Endodermal cell (in vitro differentiated cells): ENCODE measurements at places on chromosomes 5 and 9.

GRCh38 chr9:119788921-119789320, 419.7 kb upstream of the BRINP1 start:
- no peaks in the 10 kb centered on the region for H3K36me3 ChIP-seq
- no peaks in the 10 kb centered on the region for H3K27me3 ChIP-seq
- no peak for DNase-seq
- H3K4me3 ChIP-seq: no peak overlapping the region
- H3K4me1 ChIP-seq: no peaks in the 10 kb centered on the region

GRCh38 chr9:113624721-113625120, 161.2 kb downstream of the RGS3 start:
- peak; percentile 34 for DNase-seq
- peaks cover 23% of the 10 kb centered on the region for H3K4me1 ChIP-seq
- H3K27ac ChIP-seq: peak overlapping the region; percentile 18
- H3K27me3 ChIP-seq: no peaks in the 10 kb centered on the region
- no peaks in the 10 kb centered on the region for H3K36me3 ChIP-seq

GRCh38 chr5:113057557-113057984, 81.0 kb downstream of the DCP2 start:
- H3K4me1 ChIP-seq: no peaks in the 10 kb centered on the region
- peak; percentile 61 for DNase-seq
- H3K27me3 ChIP-seq: no peaks in the 10 kb centered on the region

DNA sequence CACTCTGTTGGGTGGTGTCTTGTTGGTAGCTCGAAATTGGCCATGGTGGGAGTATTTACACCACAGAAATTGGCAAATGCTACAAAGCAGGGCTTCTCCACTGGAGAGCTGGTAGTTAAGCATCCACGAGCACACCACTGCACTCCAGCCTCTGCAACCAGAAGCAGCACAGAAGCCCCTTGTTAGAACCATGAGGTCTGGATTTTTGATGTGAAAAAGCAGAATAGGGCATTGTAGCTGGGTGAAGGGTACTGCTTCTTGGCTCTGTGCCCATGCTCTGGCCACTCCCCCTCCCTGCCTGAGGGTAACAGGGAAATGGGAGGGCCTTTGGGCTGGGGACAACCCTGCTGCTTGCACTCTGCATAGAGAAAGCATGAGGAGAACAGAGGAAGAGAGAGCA, 81.2 kb upstream of the UBTD2 start:
- H3K4me1 ChIP-seq: no peaks in the 10 kb centered on the region
- no peak for DNase-seq
- H3K27ac ChIP-seq: no peak overlapping the region
- no peak overlapping the region for H3K4me3 ChIP-seq
- no peaks in the 10 kb centered on the region for H3K27me3 ChIP-seq

DNA sequence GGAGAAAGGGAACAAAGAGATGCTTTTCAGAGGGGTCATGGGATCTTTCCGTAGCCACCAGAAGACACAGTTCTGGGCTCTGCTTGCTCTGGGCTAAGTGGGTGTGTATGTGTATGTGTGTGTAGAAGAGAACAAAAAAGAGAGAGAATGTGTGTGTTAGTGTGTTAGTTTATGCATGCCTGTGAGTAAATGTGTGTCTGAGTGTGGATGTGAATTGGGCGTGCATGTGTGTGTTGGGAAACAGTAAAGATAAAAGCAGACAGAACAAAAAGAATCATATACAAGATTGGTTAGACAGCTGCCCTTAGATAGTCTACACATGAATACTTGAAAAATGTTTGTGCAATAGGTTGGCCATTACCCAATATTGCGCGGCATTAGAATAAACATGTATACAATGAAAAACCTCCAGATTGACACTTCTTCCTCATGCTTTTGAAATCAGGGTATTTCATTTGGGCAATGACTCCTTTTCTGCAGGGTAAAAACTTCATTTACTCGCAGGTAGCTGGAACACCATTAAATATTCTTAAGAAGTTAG, 36.5 kb upstream of the HSPA9 start:
- no peaks in the 10 kb centered on the region for H3K36me3 ChIP-seq
- peak overlapping the region; percentile 79 for H3K27ac ChIP-seq
- no peaks in the 10 kb centered on the region for H3K4me1 ChIP-seq
- H3K27me3 ChIP-seq: no peaks in the 10 kb centered on the region
- DNase-seq: no peak

- DNase-seq: no peak
- no peaks in the 10 kb centered on the region for H3K27me3 ChIP-seq
- H3K36me3 ChIP-seq: peaks cover 32% of the 10 kb centered on the region
- H3K27ac ChIP-seq: no peak overlapping the region
Measured at GRCh38 chr9:135903358-135903656, 4.0 kb downstream of the CAMSAP1 start.

DNA sequence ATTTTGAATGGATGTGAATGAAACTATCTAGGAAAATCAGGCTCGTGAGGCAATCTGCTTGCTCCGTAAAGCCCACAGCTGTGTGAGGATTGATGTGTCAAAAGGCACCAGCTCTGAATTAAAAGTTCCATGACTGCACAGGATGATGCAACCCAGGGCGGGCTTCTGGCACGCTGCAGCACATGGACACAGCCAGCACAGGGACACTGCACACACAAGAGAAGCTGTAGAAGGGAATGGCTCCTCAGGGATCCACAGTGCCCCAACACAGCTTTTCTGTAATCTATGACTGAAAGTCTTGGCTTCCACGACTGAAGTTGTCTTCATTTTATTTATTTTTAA, 151.0 kb downstream of the GCNT1 start:
- no peak overlapping the region for H3K27ac ChIP-seq
- no peaks in the 10 kb centered on the region for H3K27me3 ChIP-seq
- no peak overlapping the region for H3K4me3 ChIP-seq

GRCh38 chr5:173573126-173573960, 43.1 kb downstream of the BOD1 start:
- no peaks in the 10 kb centered on the region for H3K4me1 ChIP-seq
- peaks cover 4% of the 10 kb centered on the region for H3K27me3 ChIP-seq

DNA sequence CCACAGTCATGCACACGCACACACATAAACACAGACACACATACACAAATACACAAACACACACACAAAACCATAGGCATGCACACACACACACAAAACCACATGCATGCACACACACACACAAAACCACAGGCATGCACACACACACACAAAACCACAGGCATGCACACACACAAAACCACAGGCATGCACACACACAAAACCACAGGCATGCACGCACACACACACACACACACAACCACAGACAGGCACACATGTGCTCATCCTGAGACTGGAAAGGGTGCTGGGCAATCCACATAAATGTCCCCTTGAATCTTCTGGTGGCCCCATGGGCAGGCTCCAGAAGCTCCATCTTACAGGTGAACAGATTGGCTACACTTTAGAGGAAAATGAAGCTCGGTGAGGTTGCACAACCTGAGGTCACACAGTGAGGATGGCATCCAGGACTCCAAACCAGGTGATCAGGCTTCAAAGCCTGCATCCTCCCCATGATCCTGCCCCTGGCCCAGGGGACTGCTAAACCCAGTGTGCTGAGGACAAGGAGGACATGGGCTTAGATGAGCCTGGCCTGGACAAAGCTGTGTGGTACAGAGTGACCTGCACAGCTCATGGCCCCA, 144.8 kb downstream of the GADD45G start:
- H3K4me3 ChIP-seq: no peak overlapping the region
- peak overlapping the region; percentile 47 for H3K27ac ChIP-seq
- no peaks in the 10 kb centered on the region for H3K4me1 ChIP-seq
- H3K27me3 ChIP-seq: no peaks in the 10 kb centered on the region

DNA sequence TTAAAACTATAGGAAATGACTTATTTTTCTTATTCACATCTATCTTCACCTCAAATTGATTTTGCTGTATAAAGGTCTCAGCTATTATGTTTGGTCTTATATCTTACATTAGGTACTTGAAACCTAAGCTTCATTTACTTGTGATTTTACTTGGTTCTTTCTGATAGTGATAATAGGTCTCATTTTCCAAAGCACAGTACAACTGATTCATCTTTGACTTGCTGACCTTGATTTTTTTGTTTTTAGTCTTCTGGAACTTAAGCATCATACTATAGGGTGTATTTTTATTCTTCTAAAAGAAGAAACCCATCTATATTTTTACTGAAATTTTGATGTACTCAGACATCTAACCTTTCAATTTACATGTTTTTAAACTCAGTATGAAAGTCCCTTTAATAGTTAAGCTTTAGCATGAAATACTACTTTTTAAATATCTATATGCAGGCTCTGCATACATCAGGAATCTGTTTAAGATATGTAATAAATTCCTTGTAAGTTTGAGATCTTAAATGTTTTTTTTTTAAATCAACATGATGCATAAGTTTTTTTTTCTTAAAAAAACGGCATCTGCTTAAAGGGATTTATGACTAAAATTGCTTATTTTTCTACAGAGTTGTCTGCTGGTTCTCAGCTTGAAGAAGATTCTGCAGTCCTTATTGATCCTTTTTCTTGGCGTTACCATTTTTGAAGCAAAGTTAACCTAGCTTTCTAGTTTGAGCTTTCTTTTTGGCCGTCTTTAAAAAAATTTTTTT, 13.3 kb downstream of the MATR3 start:
- peaks cover 3% of the 10 kb centered on the region for H3K4me1 ChIP-seq
- H3K4me3 ChIP-seq: no peak overlapping the region
- peaks cover 41% of the 10 kb centered on the region for H3K36me3 ChIP-seq
- H3K27ac ChIP-seq: no peak overlapping the region

DNA sequence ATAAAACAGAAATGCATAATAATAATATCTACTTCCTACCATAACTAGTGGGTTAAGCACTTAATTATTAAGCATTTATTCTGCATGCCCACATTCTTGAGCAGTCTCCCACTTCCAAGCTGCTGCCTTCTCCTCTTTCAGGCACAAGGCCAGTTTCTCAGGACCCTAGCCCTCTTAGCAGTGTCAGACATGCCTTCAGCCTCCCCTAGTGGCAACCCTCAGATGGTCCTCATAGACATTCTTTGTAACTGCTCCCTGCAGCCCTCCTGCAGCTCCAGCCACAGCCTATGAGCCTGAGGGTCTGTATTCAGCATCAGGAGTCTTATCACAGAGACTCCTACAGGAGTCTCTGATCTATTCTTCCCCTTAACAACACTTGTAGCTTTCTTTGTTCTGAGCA, 3.9 kb downstream of the IL9 start:
- DNase-seq: peak; percentile 90
- H3K27me3 ChIP-seq: no peaks in the 10 kb centered on the region
- peaks cover 2% of the 10 kb centered on the region for H3K4me1 ChIP-seq
- no peak overlapping the region for H3K27ac ChIP-seq
- no peaks in the 10 kb centered on the region for H3K36me3 ChIP-seq
